ENCODE measurements at places on chromosomes 4 and X.

DNA sequence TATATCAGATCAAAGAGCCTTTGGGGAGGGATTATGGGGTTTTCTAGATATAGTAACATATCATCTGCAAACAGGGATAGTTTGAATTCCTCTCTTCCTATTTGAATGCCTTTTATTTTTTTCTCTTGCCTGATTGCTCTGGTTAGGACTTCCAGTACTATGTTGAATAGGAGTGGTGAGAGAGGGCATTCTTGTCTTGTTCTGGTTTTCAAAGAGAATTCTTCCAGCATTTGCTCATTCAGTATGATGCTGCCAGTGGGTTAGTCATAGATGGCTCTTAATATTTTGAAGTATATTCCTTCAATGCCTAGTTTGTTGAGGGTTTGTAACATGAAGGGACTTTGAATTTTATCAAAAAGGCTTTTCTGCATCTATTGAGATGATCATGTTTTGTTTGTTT, 25.6 kb upstream of the ABCB7 start:
- DNase-seq, result no peak

- DNase-seq, result no peak
Measured at GRCh38 chrX:118502161-118502789, 6.7 kb downstream of the DOCK11 start.

DNA sequence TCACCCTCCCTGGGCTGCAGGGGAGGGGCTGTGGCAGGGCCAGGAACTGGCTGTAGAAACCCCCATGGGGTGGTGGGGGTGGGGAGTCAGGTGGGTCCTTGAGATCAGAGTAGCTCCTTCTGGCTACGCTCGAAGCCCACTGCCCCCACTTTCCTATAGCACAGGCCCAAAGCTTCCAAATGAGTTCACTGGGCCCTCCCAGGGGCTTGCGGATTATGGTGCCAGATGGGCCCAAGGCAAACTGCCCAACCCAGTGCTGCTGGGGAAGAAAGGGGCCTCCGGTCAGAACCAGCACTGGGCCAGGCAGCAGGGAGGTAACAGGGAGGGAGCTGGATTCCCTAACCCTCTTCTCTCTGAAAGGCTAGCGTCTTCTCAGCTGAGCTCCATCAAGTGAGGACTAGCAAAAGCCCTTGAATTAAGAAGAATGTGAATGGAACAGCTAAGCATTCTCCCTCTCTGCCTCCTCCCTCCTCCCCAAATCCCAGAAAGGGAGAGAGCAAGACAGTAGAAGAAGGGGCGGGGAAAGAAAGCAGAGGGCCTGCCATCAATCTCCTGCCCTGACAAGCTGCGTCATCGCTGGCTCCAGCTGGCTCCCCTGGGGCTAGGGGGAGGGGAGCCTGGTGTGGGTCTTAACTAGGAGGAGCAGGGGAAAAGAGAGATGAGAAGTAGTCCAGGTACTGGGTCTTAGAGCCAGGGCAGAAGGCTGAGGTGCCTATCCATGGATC, 34.7 kb downstream of the FRMPD3 start:
- peak; percentile 2 for DNase-seq

GRCh38 chr4:85901500-85901899, 426.6 kb downstream of the ARHGAP24 start:
- no peak for DNase-seq

GRCh38 chrX:66717926-66718325, 79.0 kb upstream of the EDA2R start:
- DNase-seq, result no peak

DNA sequence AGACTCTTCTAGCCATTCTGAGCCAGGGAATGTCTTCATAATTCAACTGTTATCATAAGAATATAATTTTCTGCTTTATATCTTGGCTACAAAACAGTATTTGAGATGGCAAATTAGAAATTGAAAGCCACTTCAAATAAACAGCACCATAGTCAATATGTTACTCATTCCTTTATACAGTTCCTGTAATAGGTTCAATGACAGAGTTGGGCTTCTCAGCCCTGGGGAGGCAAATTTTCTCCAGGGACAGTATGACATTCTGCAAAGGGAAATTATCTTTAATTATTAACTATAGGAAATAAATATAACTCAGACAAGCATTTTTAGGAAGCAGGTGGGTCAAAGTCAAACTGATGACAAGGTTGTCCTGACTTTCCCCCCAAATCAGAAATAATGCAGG, 71.9 kb upstream of the RPS6KA6 start:
- no peak for DNase-seq

DNA sequence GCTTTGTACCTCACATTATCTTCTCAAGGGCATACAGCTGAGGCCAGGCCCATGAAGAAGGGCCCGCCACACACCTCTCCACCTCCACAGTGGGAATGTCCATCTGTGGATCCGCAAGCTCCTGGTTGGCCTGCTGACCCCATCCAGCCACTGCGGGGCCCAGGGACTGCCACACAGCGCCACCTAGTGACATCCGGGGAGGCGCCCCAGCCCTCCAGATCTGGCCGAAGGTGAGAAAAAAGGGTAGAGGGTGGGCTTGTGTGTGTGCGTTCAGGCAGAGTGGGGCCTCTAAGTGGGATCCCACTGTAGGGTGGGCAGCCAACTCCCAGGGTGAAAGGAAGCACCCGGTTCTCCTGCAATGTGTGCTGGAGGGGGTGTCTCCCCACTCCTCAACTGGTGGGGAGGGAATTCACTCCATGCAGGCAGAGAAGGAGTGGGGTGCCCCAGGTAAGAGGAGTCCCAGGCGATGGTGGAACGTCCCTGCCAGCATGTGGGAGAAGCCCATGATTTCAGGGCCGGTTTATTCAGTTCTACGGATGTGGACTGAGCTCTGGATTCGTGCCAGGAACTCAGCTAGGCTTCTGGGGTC, 117.3 kb downstream of the ENPP6 start:
- no peak for DNase-seq

DNA sequence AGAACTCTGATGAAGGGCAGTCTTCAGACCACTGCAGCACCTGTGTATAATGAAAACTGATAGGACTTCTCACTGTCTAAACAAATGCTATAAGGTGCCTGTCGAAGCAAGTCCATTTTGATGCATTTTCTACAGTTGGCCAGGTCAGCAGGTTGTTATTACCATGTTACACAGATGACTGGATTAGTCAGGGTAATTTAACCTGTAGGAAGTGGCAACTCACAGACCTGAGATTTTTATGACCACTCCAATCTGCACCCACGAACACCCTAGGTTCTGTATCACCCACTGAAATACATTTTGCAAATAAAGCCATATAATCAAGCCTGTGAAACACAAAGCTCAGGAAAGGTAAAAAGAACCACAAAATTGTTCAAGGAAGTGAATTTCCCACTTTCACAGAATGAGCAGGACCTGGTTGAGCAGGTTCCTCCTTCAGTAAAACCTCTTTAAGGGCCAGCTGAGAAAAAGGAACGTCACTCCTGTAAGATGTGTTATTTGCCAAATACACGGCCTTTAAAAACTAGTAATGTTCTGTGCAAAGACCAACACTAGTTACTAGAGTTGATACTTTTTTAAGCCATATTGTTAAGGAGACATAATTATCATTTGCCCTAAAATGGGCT, 12.7 kb downstream of the MAML3 start:
- DNase-seq, result no peak

DNA sequence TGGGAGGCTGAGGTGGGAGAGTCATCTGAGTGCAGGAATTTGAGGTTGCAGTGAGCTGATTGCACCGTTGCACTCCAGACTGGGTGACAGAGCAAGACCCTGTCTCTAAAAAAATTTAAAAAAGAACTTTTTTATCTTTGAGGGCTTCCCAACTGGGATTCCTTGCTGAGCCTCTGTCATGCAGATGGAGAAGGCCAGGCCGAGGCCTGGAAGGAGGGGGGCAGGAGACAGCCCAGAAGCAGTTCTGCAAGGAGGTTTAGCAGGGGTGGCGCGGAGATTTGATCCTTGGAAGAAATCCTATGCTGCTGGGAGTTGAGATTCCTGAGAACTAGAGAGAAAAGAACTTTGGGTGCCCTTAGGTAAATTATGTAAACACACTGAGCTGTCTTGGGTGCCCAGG, 2.5 kb upstream of the ARSD start:
- DNase-seq, result no peak

DNA sequence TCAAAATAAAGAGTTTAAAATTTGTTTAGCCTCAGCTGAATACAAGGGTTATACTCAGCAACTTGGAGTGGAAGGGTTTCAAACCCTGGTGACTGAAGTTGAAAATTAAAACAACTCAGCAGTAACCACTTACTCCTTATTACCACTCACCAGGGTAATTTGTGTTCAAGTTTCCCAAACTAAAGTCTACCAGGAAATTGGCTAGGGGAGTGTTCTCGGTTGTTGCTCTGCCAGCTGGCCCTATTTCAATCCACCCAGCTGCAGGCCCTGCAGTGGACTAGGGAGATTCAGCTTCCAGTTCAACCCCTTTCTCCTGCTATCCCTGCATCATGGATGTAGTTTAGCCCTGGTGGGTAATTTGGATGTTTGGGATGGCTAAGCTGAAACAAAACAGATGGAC, 37.8 kb upstream of the EXOC1L start:
- no peak for DNase-seq

- DNase-seq, result no peak
Measured at GRCh38 chrX:48515842-48516241, 5.8 kb upstream of the EBP start.

DNA sequence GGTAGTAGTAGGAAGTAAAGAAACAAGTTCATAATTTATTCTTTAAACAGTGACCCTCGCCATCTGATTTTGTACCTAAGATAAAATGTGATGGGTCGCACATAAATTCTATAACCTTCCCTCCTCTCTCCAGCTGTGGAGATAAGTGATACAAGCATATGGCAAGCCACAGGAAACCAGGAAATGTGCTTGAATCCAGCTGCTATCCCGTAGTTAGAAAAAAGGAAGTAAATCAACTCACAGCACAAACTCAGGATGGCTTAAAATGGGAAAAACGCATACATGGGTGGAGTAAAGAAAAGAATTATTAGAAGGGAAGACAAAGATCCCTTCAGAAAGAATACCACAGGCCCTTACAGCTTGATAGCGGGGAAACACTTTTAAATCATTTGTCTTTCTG, 78.2 kb downstream of the ZNF827 start:
- no peak for DNase-seq

DNA sequence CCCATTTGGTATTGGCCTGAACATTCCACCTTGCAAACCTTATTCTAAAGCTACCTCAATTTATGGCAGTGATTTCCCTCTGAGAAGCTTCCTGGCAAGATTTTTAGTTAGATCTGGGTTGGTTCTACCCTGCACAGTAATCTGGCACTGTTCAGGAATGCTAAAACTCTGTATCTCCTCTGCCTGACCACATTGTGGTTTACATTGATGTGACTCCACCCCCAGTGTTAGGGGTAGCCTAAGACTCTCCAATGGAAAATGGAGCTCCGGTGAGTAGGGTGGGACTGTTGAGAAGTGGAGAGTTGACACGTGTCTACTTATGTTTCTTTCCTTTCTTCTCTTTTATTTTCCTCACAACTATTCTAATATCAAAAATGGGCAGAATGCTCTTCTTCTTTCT, 45.4 kb downstream of the BMPR1B start:
- no peak for DNase-seq

GRCh38 chr4:6224735-6225134, 24.4 kb upstream of the JAKMIP1 start:
- DNase-seq, result no peak

- DNase-seq, result no peak
Measured at GRCh38 chr4:151184523-151185458, 85.4 kb downstream of the RPS3A start.

DNA sequence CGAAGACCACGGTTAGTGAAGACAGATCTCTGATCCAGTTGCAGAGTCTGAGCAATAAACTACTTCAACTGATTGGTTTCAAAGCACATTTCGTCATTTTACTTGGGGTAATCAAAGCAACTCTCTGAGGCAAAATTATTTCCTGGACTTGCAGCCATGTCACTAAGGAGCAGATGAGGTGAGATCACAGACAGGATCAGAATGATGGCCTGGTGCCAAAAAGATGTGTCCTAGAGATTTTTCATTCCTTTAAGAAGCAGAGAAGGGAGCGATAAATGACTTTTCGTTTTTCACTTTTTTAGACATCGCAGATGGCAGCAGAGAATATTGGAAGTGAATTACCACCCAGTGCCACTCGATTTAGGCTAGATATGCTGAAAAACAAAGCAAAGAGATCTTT, 83.9 kb downstream of the PTTG2 start:
- no peak for DNase-seq

- no peak for DNase-seq
Measured at GRCh38 chrX:97102938-97103337, 219.2 kb downstream of the RPA4 start.

GRCh38 chrX:31445542-31445941, 373.7 kb upstream of the FTHL17 start:
- no peak for DNase-seq

- DNase-seq, result no peak
Measured at GRCh38 chr4:127709456-127709855, 20.7 kb upstream of the SLC25A31 start.

- DNase-seq, result no peak
Measured at GRCh38 chrX:140983730-140984129, 18.7 kb upstream of the SPANXB1 start.

GRCh38 chr4:98203332-98204235, 57.6 kb upstream of the RAP1GDS1 start:
- DNase-seq, result no peak

DNA sequence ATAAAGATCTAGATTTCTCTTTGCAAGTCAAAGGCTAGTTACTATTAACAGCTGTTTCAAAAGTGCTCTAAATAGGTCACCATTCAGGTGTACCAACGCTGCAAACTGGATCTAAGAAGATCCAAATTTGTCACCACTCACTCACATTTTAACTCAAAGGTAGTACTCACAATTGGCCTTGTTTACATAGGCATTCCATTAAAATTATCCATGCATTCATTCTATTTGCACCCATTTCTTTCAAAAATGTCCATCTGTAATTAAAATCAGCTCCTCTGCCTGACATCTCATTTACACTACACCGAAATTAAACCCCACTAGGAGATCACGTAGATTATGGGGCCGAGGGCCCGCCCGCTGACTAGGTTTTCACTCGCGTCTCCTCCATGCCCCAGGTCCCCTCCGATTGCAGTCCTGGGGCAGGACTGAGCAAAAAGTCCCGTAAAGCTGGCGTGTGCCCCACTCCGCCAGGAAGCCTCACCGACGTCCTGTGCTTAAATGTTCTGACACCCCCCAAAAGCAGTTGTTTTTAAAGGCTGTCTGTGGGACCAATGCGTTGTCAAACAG, 1.3 kb upstream of the ING2 start:
- no peak for DNase-seq

DNA sequence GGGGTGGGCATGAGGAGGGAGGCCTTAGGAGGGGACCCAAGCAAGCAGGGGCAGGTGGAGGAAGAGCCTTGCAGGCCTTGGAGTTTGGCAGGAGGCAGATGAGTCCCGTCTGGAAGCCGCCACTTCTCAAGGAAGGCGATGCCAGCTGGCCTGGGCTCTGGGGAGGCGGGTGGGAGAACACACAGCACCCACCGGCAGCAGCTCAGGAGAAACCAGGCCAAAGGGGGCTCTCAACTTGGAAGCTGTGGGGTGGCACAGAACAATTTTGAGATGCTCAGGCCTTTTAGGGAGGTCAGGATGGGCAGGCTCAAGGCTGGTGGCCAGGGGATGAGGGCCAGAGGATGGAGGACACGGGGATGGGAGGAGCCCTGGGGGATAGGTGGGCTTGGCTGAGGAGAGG, 11.6 kb upstream of the DUSP9 start:
- no peak for DNase-seq

- no peak for DNase-seq
Measured at GRCh38 chrX:29867971-29868370, 347.4 kb upstream of the MAGEB2 start.
